ENCODE measurements at places on chromosomes 16 and 17. TPM values are rescaled to one million over a fixed set of nuclear protein-coding genes. Genes with fewer than 3 reads are reported as not detected.
A peak's percentile ranks its signal among the peaks of the same experiment; 100 is the strongest.

CD79B gene
- total RNA-seq, result 1.5 TPM

- no peak overlapping the region for H3K27ac ChIP-seq
- H3K4me3 ChIP-seq, result no peak overlapping the region
- H3K27me3 ChIP-seq, result no peaks in the 10 kb centered on the region
- H3K36me3 ChIP-seq, result peaks cover 96% of the 10 kb centered on the region
- H3K4me1 ChIP-seq, result peaks cover 4% of the 10 kb centered on the region
These were observed 20.3 kb downstream of the TRIM25 start for GRCh38 chr17:56893503-56893902.

- no peak for DNase-seq
- H3K4me3 ChIP-seq, result no peak overlapping the region
- no peaks in the 10 kb centered on the region for H3K4me1 ChIP-seq
- H3K27ac ChIP-seq, result no peak overlapping the region
- peaks cover 3% of the 10 kb centered on the region for H3K27me3 ChIP-seq
- H3K36me3 ChIP-seq, result no peaks in the 10 kb centered on the region
These were observed 25.7 kb downstream of the RAB11FIP4 start for GRCh38 chr17:31417051-31417792.

GRCh38 chr17:13597723-13598347 is 3.9 kb downstream of the HS3ST3A1 start:
- H3K27ac ChIP-seq, result no peak overlapping the region
- peaks cover 30% of the 10 kb centered on the region for H3K4me1 ChIP-seq
- peaks cover 41% of the 10 kb centered on the region for H3K27me3 ChIP-seq

EXOC3L1 gene
- 2.0 TPM for total RNA-seq

GRCh38 chr16:86668136-86668910 is 90.0 kb downstream of the FOXL1 start:
- no peak overlapping the region for H3K27ac ChIP-seq
- H3K36me3 ChIP-seq, result no peaks in the 10 kb centered on the region
- H3K4me3 ChIP-seq, result no peak overlapping the region
- H3K27me3 ChIP-seq, result peaks cover 48% of the 10 kb centered on the region
- peaks cover 25% of the 10 kb centered on the region for H3K4me1 ChIP-seq

DNA sequence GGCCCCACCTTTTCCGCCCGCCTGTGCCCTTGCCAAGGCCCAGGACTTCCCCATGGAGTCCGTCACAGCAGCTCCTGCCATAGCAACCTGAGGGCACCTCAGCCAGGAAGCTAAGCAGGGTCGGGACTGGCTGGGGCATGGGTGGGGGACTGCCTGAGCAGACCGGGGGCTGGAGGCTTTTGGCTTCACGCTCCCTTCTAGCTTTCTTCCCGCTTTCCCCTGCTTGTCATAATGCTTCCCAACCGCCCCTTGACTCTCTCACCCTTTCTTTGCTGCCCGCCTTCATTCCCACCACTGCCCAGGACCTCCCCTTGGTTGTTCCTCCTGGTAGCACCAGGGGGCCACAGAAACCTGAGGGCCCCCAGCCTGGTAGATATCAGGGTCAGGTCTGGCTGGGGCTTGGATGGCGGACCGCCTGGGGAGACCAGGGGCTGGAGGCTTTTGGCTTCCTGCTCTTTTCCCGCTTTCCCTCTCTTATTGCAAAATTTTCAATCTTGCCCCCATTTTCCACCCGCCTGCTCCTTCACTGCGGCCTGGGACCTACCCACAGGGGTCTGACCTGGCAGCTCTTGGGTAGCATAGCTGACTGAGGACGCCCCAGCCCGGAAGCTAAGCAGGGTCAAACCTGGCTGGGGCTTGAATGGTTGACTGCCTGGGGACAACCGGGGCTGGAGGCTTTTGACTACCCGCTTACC is 2287.7 kb downstream of the TP53TG3F start:
- peak; percentile 61 for DNase-seq
- no peak overlapping the region for H3K4me3 ChIP-seq
- no peaks in the 10 kb centered on the region for H3K36me3 ChIP-seq
- no peaks in the 10 kb centered on the region for H3K27me3 ChIP-seq
- no peak overlapping the region for H3K27ac ChIP-seq
- H3K4me1 ChIP-seq, result no peaks in the 10 kb centered on the region

DNA sequence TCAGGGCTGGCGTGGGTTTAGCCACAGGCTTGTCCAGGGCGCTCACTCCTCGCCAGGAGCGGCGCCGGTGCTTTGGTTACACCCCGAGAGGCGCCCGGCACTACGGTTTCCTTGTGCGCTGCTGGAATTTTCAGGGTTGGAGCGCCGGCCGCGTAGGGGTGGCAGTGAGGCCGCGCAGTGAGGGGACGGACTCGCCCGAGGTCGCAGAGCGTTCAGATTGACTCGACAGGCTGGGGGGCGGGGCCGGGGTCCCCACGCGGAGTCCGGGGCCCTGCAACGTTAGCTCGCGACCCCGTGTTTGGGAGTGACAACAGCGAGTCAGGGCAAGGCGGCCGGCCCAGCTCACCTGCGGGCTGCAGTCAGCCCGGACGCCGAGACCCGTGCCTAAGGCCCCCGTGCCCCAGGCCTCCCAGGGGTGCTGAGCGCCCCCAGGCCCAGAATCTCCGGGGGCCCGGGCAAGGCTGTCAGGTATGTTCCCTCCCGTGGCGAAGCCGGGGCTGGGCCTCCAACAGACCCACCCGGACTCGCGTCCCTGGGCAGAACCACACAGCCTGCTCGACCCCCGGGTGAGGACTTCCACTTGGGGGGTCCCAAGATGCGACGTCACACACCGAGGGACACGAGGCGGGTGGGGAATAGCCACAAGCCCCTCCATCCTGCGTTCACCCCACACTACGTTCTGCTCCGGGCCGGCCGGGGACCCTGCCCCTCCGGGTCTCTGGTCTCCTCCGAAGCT is 1.3 kb upstream of the ACTG1 start:
- H3K27me3 ChIP-seq, result no peaks in the 10 kb centered on the region
- H3K4me3 ChIP-seq, result peak overlapping the region; percentile 96
- H3K27ac ChIP-seq, result peak overlapping the region; percentile 95
- H3K36me3 ChIP-seq, result peaks cover 20% of the 10 kb centered on the region
- H3K4me1 ChIP-seq, result peaks cover 79% of the 10 kb centered on the region
- DNase-seq, result peak; percentile 92

DNA sequence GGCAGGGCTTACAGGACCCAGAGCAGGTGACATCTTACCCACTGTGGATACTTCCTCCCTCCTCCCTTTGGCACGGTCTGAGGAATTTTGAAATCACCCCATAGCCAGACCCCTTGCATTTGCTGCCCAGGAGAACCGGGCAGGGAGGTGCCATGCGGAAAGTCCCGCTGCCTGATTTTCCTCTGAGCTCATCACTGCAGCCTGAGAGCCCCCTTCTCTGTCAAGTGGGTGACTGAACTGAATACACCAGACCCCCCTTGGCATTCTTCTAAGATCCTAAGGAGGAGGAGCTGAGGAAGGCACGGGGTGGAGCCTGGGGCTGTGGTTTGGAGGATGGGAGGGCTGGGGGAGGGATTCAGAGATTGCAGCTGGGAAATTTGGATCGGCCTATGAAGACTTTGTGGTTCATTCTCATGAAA is 173.4 kb downstream of the RAB11FIP4 start:
- peak overlapping the region; percentile 13 for H3K27ac ChIP-seq
- no peaks in the 10 kb centered on the region for H3K36me3 ChIP-seq
- H3K4me1 ChIP-seq, result peaks cover 81% of the 10 kb centered on the region
- no peaks in the 10 kb centered on the region for H3K27me3 ChIP-seq
- no peak for DNase-seq

EZH1 gene
- 65.1 TPM for total RNA-seq

EARS2 gene
- total RNA-seq, result 37.2 TPM

KRT17 gene
- 2,751 TPM for total RNA-seq

RFFL gene
- 24.0 TPM for total RNA-seq

GINS3 gene
- 9.6 TPM for total RNA-seq

CACNA1G gene
- total RNA-seq, result 9.9 TPM

- H3K36me3 ChIP-seq, result peaks cover 35% of the 10 kb centered on the region
- no peak overlapping the region for H3K27ac ChIP-seq
- H3K27me3 ChIP-seq, result no peaks in the 10 kb centered on the region
- peaks cover 14% of the 10 kb centered on the region for H3K4me1 ChIP-seq
- DNase-seq, result no peak
- H3K4me3 ChIP-seq, result no peak overlapping the region
These were observed 1.6 kb upstream of the SEBOX start for GRCh38 chr17:28366605-28367004.

NGFR gene
- 18.1 TPM for total RNA-seq

DNA sequence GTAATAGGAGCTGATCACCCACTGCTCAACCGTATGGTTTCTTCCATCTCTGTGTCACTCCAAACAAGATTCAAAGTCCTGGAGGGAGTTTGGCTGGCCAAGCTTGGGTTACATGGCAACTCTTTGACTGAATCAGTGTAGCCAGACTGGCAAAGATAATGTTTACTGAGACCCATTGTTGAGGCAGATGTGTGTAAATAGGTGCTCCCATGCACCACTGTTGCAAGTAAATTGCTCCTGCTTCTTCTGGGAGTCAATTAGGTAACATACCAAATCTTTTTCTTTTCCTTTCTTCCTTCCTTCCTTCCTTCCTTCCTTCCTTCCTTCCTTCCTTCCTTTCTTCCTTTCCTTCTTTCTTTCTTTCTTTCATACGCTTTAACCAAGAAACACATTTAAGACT is 86.3 kb upstream of the DHX40 start:
- no peaks in the 10 kb centered on the region for H3K27me3 ChIP-seq
- no peaks in the 10 kb centered on the region for H3K36me3 ChIP-seq
- H3K4me1 ChIP-seq, result no peaks in the 10 kb centered on the region
- DNase-seq, result no peak
- H3K27ac ChIP-seq, result no peak overlapping the region

UTS2R gene
- total RNA-seq, result not detected

- H3K27me3 ChIP-seq, result no peaks in the 10 kb centered on the region
- no peak for DNase-seq
- no peak overlapping the region for H3K27ac ChIP-seq
- no peaks in the 10 kb centered on the region for H3K36me3 ChIP-seq
- H3K4me3 ChIP-seq, result no peak overlapping the region
These were observed 202.8 kb upstream of the C16orf82 start for GRCh38 chr16:26863931-26864330.

DNA sequence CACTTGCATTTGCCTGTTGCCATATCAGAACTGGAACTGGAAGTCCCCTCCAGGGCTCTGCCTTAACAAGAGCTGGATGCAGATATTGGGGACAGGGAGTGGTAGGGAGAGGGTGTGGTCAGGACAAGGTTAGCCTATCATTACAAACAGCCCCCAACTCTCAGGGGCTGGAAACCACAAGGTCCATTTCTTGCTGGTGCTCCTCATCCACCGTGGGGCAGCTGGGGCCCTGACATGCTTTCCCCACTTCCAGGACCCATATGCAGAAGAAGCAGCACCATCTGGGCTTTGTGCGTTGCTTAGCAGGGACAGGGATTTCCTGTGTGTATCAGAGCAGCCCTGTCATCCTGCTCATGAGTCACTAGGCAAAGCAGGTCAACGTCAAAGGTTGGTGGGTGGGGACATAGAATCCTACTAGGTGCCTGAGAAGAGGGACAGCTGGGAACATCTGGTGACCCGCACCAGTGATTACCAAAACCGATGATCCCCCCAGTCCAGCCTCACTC is 26.9 kb downstream of the RGS9 start:
- H3K27ac ChIP-seq, result peak overlapping the region; percentile 7
- H3K36me3 ChIP-seq, result no peaks in the 10 kb centered on the region
- H3K4me3 ChIP-seq, result no peak overlapping the region
- H3K27me3 ChIP-seq, result no peaks in the 10 kb centered on the region
- no peaks in the 10 kb centered on the region for H3K4me1 ChIP-seq

ZG16B gene
- 80.5 TPM for total RNA-seq

- H3K36me3 ChIP-seq, result no peaks in the 10 kb centered on the region
- DNase-seq, result no peak
- H3K27ac ChIP-seq, result no peak overlapping the region
- H3K27me3 ChIP-seq, result no peaks in the 10 kb centered on the region
- H3K4me3 ChIP-seq, result no peak overlapping the region
These were observed 297.1 kb upstream of the MAF start for GRCh38 chr16:79897453-79898146.

DNA sequence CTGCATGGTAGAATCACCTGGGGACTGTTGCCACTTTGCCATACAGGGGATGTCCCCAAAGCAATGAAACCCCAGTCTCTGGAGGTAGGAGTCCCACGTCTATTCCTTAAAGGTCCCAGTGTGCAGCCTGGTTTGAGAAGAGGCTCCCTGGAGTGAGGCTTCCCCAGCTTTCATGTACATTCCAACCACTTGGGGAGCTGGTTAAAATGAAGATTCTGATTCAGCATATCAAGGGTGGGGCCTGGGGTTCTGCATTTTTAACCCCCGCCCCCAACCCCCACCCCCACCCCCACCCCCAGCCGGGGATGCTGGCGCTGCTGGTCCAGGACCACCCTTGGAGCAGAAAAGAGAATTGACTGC is 241.2 kb downstream of the FOXL1 start:
- peaks cover 3% of the 10 kb centered on the region for H3K4me1 ChIP-seq
- H3K27me3 ChIP-seq, result peaks cover 47% of the 10 kb centered on the region
- H3K4me3 ChIP-seq, result no peak overlapping the region
- DNase-seq, result no peak
- H3K27ac ChIP-seq, result no peak overlapping the region

- no peak for DNase-seq
- H3K4me1 ChIP-seq, result peaks cover 8% of the 10 kb centered on the region
- no peak overlapping the region for H3K4me3 ChIP-seq
- no peaks in the 10 kb centered on the region for H3K36me3 ChIP-seq
These were observed 4.4 kb upstream of the CYLD start for GRCh38 chr16:50737420-50737959.

WBP2 gene
- total RNA-seq, result 64.9 TPM

GRCh38 chr16:49463529-49463928 is 89.9 kb downstream of the C16orf78 start:
- H3K27me3 ChIP-seq, result peaks cover 35% of the 10 kb centered on the region
- H3K4me1 ChIP-seq, result no peaks in the 10 kb centered on the region
- H3K36me3 ChIP-seq, result no peaks in the 10 kb centered on the region
- peak; percentile 35 for DNase-seq

TEX14 gene
- 0.32 TPM for total RNA-seq

DNA sequence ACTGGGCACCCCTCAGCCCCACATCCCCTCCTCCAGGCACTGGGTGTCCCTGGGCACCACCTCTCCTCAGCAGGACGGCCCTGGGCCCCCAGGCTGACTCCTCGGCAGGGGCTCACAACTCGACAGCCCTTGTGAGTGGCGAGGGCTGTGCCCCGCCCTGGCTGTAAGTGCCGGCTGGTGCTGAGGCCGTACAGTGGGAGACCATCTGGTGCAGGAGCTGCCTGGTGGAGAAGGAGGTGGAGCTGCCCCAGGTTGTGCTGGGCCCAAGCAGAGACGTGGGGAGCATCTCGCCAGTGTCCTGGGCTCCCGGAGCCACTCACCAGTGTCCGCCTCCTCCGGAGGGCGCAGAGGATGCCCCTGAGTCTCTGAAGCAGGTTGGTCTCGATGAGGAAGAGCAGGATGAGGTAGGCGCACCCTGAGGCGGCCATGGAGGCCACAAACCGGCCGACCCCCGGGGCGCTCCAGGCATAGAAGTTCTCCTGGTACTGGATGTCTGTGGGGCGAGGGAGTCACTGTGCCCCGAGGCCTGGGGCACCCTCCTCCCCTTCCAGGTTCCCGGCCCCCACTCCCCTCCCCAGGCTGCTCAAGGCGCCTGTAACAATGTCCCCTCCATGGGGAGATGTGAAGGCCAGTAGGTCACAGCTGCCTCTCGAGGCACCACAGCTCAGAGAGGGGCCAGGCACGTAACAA is 15.1 kb upstream of the RNPS1 start:
- H3K27ac ChIP-seq, result no peak overlapping the region
- peaks cover 15% of the 10 kb centered on the region for H3K36me3 ChIP-seq
- no peaks in the 10 kb centered on the region for H3K27me3 ChIP-seq
- H3K4me3 ChIP-seq, result no peak overlapping the region

STX1B gene
- 3.5 TPM for total RNA-seq
